GM04504 (cell line): ENCODE measurements at places on chromosomes 13 and 19.
A peak's percentile ranks its signal among the peaks of the same experiment; 100 is the strongest.

DNA sequence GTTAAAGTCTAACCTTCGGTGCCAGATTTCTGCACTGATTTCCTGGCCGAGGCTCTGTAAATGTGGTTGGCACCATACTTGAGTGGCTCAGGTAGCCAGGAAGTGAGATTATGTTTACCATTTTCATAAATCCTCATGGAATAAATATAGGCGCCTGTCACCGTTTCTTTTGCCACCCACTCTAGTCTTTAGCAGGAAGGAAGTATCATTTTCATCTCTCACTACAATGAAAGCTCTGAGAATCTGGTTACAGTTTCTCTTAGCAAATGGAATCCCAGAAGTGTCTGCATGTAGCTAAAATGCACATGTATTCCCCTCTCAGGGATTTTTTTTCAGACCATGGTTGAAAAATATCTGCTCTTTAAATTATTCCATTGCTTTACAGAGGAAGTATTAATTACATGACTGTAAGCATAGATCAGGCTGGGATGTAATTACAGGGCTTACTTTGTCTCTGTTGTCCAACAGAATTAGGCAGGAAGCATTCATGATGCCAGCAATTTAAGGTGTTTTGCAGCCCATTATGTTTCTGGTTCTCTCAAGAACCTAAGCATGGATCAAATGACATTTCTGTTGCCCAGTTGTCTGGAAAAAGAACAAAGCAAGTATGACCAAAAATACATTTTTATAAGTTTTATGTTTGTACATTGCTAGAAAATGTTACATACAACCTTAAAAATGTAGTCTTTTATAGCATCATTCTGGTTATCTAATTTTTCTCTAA is 221.7 kb upstream of the SPRY2 start:
- DNase-seq, result no peak

DNA sequence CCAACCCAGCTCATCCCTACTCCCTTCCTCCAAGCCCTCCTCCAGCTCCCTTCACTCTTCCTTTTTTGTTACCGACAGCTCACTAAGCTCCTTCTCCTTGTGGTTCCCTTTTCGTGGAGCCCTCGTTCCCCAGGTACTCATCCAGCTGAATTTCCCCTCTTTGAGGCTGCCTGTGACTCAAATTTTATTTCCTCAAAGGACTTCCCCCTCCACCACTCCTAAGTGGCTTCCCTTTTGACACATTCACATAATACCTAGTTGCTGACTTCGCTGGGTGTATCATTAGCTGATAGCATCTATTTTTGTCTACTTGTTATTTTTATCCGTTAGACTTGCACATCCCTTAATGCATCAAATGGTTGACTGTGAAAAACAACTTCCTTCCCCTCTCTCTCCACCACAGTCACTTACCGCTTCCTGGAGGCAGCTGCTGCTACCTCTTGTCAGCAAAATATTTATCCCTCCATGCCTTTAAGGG is 14.5 kb downstream of the FFAR2 start:
- no peak for DNase-seq

DNA sequence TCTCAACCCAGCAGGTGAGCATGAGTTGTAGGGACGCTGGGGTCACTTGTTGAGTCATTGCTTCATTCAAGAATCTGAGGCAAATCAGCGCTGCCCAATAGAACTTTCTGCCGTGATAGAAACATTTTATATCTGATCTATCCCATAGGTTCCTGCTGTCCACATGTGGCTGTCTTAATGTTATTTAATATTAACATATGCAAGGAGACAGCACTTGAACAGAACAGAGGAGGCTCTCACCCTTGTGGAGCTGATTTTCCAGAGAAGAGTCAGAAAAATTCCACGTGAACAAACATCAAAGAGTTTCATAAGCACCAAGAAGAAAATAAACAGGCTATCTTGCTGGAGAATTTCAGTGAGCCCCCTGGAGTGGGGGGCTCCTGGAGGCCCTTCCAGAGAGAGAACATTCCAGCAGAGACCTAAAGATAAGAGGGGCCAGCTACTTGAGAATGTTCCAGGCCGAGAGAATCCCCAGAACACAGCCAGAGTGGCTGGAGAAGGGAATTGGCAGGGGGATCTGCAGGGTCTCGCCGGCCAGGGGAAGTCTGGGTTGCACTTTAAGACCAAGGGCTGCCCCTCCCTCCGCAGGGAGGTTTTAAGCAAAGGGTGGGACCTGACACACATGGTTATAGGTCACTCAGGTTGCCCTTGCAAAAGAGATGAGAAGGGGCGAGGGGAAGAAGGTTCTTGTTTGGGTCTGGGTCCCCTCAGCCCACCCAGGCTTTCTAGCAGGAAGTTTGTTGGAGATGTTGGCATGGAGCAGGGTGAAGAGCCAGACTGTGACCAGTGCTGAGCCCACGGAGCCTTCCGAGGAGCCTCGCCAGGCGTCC is 135.7 kb downstream of the CRYL1 start:
- no peak for DNase-seq

DNA sequence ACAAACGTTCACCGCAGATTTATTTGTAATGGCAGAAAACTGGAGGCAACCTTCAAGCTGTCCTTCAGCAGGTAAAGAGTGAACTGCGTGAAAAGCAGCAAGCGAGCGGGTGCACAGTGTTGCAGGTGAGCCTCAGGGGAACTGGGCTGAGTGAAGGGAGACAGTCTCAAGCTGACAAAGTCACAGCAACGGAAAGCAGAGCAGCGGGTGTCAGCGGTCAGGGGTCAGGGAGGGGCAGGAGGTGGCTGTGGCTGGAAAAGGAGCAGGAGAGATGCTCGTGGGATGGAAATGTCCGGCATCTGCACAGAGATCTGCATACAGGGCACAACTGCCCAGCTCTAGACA is 8.5 kb upstream of the RASA3 start:
- no peak for DNase-seq

GRCh38 chr19:41373993-41374392 is 2.3 kb upstream of the TMEM91 start:
- peak; percentile 82 for DNase-seq

- DNase-seq, result no peak
Measured at GRCh38 chr19:41335467-41335866, 18.3 kb downstream of the TGFB1 start.

DNA sequence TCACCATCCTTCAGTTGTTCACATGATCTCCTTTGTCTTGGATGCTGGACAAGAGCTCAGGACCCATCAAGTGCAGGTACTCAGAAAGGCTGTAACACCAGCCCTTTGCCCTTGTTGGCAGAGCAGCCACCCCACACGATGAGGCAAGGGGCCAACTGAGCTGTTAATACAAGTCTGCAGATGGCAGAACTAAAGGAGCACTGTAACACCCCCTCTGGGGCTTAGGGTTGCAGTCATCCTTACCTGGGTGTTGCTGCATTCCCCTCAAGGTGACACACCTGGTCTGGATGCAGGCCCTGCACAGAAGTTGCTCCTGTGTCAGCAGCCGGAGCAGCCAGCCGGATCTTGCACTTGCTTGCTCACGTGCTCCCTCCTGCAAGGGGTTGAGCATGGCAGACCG is 52.0 kb downstream of the STARD13 start:
- no peak for DNase-seq

DNA sequence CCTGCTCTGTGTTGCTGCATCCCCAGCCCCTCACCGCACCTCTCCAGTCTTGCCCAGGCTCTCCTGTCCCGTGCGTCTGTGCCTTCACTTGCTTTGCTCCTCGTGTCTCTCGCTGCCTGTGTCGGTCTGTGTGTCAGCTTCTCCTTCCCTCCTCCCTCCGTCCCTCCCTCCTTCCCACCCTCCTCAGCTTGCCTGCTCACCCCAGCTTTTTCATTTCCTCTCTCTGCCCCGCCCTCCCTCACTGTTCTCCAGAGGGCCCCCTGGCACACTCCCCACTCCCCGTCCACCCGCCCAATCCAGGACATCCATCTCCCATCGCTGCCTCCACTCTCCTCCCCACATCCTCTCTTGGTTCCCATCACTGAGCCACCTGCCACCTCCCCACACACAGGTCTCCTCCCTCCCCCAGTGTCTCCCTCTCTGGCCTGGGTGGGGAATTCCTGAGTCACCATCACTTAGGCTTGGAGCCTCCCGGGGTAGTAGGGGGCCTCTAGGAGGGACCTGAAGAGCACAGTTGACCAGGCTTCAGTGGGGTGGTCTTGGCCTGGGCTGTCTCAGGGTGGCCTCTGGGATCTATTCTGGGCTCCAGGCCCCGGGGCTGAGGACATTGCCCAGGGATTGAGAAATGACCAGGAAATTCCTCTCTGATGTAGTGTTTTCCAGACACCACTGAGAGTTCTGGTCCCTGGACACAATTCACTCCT is at the start of gene PTGIR:
Gene PTGIR, minus strand, starts transcription at position 132 of the 704 bp plus-strand sequence. CDS start 864 bp downstream, outside the sequence.
- DNase-seq, result peak; percentile 81

- no peak for DNase-seq
Measured at GRCh38 chr19:7970716-7971448, 27.4 kb upstream of the TIMM44 start.

DNA sequence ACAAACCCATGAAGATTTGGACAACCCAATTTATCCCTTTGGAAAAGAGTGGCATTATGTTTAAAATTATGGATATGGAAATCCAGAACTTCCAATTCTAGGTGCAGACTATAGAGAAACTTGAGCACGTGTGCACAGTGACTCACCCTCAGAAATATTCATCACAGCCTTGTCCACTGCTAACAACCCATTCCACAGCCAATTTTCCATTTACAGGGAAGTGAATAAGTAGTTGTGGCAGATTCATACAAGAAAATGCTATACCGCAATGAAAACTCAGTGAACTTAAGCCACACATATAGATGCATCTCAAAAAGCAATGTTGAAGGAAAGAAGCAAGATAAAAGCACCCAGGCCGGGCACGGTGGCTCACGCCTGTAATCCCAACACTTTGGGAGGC is 133.3 kb downstream of the USP12 start:
- no peak for DNase-seq

DNA sequence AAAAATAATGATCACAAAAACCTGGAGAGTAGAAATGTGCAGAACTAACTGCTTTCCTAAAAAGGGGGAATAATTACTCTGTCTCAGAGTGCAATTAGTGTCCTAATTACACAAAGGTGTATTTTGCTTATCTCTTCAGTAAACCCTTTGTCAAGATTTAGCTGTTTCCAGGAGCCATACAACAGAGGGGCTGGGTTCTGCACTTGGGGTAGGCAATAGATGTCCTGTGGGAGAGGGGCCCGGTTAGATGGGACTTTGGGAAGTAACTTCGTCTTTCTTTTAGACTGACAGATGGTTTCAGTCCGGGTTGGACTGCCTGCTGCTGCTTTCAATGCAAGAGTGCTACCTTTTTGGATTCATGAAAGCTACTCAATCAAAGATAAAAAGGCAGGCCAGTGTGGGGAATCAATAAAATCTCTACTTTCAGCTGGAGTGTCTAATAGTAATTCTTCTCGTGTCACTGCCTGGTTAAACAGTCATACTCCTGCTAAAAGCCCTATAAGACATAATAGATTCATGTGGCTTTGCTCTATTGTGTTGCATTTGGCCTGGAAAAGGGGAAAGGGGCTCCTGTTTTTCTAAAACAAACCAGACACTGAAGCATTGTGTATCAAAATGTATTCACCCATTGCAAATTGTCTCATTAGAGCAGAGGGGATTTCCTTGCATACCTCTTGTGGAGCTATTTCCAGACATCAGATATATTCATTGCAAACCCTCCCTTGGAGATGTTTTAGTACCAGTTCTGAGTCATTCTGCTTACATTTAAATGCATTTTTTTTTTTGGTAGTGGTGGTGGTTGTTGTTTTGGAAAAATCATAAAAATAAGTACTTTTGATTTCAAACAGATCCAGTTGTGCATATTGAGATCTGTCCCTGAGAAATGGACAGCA is 83.3 kb upstream of the PCDH8 start:
- DNase-seq, result no peak

DNA sequence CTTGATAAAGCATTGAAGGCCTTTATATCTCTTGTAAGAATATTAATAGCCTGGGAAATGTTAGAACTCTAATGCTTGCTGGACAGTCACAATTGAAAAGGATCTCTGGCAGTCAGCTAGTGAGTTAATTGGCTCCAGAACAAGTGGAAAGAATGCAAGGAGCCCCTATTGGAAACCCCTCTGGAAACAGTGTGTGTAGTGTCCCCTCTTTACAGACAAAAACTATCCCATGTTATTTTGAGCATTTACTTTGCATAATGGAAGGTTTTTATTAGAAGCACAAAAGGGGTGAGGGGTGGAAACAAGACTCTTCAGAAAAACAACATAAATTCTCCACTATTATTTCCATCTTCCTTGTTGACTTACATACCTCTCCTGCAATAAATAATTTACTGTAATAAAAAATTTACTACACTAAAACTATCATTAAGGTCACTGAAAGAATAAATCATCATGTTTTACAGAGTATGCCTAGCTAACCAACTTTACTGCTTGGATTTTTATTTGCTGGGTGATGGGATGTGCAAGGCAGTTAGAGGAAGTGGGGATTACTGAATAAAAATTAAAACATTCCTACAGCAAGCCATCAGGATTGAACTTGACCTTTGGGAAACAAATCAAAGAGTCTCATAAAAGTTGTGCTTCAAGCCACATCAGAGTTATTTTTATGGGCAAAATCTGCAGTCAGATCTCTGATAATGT is 610.4 kb downstream of the TBC1D4 start:
- DNase-seq, result peak; percentile 85

DNA sequence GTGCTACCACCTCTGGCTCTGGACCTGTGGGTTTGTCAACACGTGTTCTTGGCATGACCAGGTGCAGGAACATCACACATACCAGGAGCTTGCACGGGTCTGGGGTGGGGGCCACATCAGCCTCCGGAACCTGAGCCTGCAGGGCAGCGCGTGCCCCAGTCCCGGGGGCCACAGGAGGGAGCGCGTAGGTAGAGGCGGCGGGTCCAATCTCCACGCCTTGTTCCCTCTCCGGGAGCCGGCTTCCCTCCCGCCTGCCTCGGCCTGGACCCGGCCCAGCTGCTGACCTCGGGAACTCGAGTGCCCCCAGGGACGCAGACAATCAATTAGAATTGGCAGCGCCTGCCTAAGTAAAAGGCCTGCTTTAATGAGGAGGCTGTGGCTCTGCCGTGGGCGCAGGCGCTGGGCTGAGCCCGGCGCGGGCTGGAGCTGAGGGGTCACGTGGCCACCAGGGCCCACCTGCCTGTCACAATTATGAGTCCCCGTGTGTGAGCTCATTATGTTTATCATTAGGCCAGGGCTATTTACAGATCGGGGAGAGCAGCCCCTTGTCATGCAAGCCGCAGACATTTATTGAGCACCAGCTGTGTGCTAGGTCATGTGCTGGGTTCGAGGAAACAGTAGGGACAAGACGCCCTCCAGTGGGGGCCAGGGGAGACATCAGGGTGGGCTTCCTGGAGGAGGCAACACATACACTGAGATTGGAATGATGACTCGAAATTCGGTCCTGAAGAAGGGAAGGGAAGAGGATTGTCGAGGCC is 32.2 kb upstream of the TNFAIP8L1 start:
- no peak for DNase-seq

GRCh38 chr13:33230178-33230881 is 55.2 kb downstream of the STARD13 start:
- peak; percentile 26 for DNase-seq
